Karpas-422 (cell line): ENCODE measurements at places on chromosomes 3 and 15.

- DNase-seq, result peak; percentile 71
Measured at GRCh38 chr3:143084856-143085731, 34.5 kb upstream of the CHST2 start.

DNA sequence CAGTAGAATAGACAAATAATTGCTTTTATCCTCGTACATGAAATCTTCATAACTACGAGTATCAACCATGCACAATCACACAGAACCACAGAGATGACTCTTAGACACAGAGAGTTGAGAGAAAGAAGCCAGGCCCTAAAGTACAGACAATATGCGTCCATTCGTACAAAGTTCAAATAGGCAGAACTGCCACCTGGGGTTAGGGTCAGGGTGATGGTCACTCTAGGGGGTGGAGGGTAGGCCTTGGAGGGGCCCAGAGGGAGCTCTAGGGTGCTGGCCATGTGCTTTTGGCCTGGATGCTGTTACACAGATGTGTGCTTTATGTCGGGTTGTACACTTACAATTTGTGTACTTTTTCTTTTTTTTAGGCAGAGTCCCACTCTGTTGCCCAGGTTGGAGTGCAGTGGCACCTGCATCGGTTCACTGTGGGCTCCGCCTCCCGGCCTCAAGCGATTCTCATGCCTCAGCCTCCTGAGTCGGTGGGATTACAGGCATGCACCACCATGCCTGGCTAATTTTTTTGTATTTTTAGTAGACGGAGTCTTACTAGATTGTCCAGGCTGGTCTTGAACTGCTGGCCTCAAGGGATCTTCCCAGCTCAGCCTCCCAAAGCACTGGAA is 65.9 kb upstream of the KLF13 start:
- DNase-seq, result no peak

- DNase-seq, result no peak
Measured at GRCh38 chr15:72047020-72047419, 70.9 kb downstream of the MYO9A start.

DNA sequence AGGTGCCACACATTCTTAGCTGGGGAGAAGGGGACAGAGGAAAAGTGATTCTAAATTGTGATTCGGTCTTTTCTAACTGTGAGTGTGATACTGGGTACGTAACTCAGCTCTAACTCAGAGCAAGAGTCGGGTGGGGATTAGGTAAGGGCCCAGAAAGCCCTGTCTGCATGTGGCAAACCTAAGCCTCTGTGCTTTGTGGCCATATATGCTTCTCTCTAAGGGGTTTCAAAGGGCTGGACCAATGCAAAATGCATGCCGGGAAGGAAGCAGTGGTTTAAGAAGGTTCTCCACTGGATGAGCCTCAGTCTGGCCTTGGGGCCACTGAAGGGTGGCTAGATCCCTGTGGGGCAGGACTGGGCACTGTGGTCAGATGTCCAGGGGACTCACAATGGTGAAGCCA is 275.8 kb downstream of the PLCL2 start:
- DNase-seq, result no peak

DNA sequence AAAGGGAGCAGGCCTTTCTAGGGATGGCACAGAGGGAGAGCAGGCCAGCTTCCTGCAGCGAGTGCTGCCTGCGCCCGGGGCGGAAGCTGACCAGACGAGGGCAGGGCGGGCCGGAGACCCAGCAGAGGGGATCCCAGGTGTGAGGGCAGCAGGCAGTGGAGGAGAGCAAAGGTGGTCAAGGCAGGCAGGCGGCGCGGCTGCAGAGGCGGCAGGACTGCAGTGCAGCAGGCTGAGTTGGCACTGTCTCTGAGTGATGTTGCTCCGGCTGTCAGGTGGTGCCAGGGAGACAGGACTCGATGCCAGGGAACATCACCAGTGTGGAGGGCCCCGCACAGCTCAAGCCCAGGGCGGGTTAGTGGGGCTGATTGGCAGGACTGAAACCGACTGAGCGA is 22.3 kb upstream of the PLXNA1 start:
- DNase-seq, result no peak

- no peak for DNase-seq
Measured at GRCh38 chr3:49018707-49019006, 277 bp upstream of the DALRD3 start.

DNA sequence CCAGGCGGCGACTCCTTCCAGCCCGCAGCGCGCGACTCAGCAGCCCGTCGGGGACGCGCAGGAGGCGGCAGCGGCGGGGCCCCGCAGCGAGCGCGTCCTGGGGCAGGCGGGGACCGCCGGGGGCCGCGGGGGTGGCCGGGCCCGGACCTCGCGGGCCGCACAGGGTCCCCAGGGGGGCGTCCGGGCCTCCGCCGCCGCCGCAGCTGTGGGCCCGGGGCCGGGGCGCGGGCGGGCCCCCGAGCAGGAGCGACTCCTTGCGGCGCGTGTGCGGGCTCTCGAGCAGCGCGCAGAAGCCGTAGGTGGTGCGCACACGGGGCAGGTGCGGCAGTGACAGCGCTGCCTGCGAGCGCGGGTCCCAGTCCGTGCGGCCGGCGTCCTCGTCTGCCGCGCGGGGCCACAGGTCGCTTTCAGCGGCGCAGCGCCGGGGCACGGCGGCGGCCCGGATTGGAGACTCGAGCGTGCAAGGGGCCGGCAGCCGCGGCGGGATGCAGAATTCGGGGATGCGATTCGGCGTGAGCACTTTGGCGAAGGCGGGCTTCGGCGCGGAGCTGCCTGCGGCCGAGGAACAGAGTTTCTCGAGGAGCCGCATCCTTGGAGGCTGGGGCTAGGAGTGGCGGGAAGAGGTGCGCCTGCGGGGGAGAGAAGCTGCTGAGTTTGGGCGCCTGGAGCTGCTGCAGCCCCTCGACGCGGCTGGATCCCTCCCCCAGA is 535 bp downstream of the C2CD4B start:
- no peak for DNase-seq

DNA sequence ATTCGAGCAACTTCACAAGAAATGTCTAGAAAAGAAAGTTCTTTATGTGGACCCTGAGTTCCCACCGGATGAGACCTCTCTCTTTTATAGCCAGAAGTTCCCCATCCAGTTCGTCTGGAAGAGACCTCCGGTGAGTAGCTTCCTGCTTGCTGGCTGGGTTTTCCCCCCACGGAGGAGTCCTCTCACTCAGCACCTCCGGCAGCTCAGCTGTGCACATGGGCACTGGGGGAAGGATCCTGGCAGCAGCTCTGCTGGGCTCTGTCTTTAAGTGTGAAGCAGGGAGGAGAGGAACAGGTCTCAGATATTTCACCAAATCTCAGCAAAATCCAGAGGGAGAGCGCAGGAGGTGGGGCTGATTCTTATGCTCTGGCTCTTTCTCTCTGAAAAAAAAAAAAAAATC is 684 bp downstream of the CAPN3 start:
- DNase-seq, result no peak

DNA sequence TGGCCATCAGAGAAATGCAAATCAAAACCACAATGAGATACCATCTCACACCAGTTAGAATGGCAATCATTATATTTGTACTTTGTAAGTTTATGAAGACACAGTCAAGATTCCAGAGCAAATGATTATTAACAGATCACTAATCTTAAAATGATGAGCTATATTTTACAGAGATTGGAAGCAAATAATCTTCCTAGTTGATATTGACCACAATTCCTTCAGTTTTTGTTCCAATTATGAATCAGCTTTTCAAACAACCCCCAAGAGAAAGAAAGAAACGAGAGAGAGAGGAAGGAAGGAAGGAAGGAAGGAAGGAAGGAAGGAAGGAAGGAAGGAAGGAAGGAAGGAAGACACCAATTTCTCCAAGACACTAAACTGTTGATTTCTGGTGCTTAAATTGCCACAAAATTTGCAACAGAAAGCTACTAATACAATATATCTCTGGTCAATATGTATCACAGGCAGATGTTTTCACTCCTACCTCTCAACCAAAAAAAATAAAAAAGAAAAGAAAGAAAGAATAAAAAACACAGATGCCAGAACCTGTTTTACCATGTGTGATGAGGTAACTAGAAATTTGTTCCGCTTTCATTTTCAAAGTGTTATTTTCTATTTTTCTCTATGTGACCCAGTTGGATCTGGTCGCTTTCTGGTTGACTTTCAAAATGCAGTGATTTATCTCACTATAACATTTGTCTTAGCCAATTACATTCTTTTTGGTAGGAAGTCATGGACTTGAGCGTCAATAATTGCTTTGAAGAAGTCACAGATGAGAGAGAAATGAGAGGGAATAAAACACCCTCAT is 1609.6 kb downstream of the SI start:
- DNase-seq, result no peak

GRCh38 chr15:39892418-39892817 is 27.6 kb downstream of the GPR176 start:
- no peak for DNase-seq

DNA sequence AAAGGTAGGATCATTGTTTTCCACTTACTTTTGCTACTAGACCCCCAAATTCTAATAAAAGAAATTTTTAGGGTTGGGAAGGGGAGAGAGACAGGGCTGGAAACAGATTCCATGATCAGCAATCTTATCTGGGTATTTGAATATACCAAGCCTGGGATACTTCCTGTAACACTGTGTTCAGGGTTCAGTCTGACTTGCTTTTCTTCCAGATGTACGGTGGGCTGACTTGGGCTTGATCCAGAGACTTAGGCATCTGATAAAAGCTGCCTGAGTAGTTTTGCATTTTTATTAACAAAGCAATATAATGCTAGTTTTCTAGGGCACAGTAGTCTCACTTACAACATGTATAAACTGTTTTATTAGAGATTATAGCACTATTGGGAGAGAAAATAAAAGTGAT is 49.2 kb downstream of the KCNMB2 start:
- no peak for DNase-seq

DNA sequence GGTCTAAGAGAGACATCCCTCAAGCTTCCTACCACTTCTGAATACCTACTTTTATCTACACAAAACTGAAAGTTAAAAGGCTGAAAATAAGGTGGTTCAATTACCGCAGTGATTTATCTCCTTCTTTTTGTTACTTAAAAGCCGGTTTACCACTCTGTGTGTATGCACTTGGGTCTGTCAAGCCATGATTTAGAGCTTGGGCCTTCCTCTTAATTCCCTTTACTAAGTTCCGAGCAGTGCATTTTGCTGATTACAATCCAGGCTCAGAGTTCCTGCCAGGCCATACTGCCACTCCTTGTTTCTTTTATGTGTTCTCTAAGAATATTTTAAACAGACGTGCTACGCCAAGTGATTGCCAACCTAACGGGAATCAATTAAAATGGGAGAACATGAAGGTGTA is 16.5 kb downstream of the KCTD6 start:
- no peak for DNase-seq

GRCh38 chr3:42703695-42704025 is 1.1 kb upstream of the HHATL start:
- no peak for DNase-seq

DNA sequence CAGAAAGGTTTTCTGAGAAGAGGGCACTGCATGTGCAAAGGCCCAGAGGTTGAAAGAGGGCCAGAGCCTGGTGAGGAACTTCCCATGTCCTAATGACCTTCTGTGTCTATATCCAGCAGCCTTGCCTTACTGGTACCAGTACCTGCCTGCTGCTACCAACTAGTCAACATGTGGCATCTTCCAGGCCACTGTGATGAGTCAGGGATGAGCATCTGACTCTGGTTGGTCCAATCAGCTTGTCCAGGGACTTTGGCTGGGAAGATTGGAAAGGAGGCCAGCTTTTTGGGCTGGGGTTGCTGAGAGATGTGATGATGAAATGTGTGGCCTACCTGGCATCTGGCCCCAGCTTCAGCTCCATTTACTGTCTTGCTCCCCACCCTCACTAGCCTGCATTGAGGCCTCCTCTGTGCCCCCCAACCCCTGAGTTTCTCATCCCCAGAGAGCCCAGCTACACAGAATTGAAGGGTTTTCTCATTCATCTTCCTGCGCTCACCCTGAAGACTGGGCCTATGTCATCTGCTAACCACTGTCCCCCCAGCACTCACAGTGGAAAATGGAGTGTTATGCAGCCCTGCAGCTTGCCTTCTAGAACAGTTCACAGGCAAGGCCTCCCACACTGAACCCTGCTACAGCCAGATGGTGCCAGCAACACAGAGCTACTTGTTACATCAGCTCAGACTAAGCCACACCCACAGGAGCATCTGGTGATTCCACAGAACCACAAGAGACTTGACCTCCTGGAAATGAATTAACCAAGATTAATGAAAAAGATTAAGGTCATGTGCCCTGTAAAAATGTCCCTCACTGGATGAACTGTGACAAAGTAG is 1.3 kb upstream of the TWF2 start:
- no peak for DNase-seq

DNA sequence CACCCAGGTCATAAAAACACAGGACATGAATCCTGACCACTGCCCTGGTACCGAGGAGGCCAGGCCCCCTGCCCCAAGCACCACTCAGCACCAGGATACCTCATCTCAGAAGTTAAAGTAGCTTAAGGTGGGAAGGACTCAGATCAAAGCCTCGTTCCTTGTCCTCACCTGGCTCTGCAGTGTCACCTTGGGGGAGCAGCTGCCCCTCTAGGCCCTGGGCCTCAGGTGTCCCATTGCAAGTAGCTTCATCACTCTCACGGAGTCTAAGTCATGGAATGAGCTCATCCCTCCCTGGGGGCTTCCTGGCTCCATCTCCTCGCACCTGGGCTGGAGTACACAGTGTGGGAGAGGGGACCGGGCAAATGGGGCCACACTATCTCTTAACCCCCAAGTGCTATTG is 148.0 kb downstream of the TPRA1 start:
- no peak for DNase-seq
